ENCODE measurements at places on chromosomes 6 and 20.

- peak; percentile 32 for DNase-seq
Measured at GRCh38 chr6:41939176-41939847, 2.3 kb downstream of the CCND3 start.

- DNase-seq: no peak
Measured at GRCh38 chr6:41451039-41451438, 95.1 kb upstream of the FOXP4 start.

DNA sequence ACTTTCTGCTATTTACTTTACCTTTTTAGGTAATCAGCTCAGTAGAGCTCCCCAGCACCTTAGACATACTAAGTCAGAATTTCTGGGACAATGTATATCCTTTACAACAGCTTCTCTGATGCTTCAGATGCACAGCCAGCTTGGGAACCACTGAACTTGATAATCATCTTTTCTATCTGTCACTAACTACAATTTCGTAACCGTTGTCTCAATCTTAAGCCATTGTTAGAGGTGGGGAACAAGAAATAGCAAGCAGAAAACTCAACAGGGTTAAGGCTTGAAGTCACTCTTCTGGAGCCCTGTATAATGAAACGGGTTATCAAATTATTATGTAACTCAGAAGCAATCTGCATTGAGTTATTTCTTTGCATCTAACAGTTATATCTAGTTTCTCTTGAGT is 47.1 kb downstream of the CD109 start:
- DNase-seq: no peak

DNA sequence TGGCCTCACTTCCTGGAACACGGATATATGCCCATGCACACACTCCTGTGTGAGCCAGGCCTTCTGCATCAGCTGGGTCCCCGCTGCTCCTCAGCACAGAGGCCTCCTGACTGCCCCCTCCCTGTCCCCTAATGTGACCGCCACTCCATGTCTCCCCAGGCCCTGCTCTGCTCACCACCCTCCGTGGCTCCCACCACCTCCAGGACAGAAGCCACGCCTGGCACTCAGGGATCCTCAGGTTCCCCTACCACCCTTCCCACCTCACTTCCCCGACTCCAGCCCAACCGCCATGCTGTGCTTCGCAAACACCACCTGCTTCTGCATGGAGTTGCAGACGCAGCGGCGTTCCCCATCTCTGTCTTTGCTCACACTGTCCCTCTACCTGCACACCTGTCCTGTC is 4.3 kb upstream of the SRC start:
- DNase-seq: no peak
